Activated T-helper 1 cell treated with anti-CD3 and anti-CD28 coated beads, Interleukin-2, amount 50 U/mL, for 16 hours (primary cell): ENCODE measurements at places on chromosomes 4 and X.

DNA sequence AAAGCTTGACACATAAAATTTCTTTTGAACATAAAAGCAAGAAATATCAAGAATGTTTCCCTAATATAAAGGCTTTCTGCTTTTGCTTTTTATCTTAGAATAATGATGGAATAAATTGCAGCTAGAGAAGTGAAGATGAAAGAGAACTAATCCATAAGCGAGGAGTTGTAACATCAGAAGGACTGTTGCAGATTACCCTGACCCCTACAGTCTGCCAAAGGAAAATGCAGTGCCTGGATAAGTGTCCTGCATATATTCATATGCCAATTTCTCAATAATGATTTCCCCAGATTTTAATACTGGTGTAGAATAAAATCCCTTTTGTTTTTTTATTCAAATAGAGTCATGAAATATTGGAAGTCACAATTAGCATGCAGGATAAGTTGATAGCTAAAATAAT is 115.9 kb downstream of the MAGEC2 start:
- no peak for DNase-seq

DNA sequence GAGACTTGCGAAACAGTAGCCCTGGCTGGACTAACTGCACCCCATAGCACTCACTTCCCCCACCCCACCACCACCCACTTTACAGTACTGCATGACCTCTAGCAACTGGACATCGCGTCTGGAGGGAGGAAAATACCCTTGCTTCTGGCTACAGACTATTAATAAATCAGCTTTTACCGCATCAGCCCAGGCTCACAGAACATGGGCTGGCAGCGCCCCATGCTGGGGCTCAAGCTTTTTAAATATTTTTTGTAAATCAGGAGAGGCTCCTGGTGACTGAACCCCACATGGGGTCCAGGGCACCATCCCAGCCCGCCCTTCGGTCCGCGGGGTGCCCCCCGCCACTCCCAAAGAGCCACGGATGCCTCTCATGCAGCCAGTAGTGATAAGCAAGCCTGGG is 2.7 kb downstream of the HS6ST2 start:
- no peak for DNase-seq

DNA sequence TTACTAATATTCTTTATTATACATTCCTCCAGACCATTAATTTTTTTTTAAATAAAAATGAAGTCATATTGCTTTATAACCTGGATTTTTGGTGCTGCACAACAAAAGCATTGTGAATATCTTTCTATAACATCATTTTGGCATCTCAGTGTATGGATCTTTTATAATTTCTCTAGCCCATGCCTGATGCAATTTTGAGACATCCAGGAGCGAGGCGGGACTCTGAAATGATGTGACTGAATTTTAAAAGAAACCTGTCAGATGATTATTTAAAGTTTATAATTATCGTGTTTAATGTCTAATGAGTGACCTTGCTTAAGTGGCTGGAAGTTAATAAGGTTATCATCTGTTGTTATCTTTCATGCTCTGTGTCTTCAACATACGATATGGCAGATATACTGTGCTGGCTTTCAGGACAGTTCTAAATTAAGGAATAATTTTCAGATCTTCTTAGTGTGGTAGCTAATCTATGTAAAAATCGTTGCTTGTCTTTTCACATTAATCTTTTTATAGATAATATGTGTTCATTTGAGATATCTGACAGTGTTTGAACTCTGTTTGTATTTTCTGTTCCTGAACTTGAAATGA is 58.8 kb downstream of the KIT start:
- no peak for DNase-seq

GRCh38 chr4:173242466-173243250 is 74.0 kb downstream of the GALNT7 start:
- no peak for DNase-seq

GRCh38 chrX:66039944-66040343 is at the start of gene VSIG4:
TSS of gene VSIG4 (minus strand) at chrX:66040080. CDS start at chrX:66039998, 82 bp downstream.
- DNase-seq, result no peak

DNA sequence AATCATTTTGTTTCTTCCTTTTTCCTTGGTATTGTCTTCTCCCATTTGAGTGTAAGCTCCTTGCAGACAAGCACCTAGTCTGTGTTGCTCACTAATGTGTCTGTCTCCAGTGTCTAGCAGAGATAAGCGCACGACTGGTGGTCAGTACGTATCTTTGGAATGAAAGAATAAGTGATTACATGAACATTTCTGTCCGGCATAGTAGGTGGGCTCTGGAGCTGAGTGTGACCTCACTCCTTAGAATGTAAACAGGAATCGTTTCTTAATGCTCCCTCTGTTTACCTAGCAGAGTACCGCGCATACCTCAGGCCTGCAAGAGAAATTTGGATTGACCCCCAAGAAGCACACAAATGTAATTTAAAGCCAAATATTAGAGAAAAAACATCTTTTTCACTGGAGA is 235.4 kb downstream of the MAML3 start:
- DNase-seq, result no peak

DNA sequence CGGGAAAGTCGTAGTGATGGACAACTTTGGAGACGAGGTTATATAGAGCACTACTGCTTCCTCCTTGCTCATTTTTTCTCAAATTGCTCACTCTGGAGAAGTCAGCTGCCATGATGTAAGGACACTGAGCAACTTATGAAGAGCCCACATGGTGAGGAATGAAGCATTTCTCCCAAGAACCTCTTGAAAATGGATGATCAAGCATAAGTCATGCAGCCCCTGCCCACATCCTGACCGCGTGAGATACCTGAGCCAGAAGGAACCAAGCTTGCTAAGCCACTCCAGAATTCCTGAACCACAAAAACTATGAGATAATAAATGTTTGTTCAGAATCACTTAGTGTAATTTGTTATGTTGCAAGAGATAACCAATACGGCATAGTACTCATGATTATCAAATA is 42.8 kb downstream of the PDE5A start:
- no peak for DNase-seq

GRCh38 chr4:55367084-55367722 is 21.2 kb downstream of the SRD5A3 start:
- no peak for DNase-seq

GRCh38 chr4:138086611-138087041 is 155.5 kb downstream of the SLC7A11 start:
- no peak for DNase-seq

- no peak for DNase-seq
These were observed 39.5 kb upstream of the TAPT1 start for GRCh38 chr4:16265820-16266219.
